ENCODE measurements at places on chromosomes 4 and X. TPM values are rescaled to one million over a fixed set of nuclear protein-coding genes. Genes with fewer than 3 reads are reported as not detected.

DNA sequence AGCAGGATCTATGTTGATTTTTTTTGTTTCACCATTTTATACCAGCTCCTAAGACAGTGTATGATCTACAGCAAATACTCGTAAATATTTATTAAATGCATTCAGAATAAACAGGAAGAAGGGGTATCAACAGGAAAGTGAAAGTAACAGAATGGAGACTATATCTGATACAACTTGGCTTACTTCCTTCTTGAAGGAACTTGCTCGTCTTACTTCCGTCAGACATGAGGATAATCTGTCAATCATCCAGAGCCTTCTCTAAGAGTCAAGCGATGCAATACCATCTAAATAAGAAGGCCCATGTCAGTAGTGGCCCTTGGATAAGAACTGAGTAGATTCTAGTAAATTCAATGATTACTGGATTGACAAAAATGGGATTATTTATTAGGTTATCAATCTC, 84.2 kb downstream of the CAMK2D start:
- no peak for DNase-seq

GRCh38 chr4:154406018-154406795, 85.4 kb downstream of the DCHS2 start:
- no peak for DNase-seq

DNA sequence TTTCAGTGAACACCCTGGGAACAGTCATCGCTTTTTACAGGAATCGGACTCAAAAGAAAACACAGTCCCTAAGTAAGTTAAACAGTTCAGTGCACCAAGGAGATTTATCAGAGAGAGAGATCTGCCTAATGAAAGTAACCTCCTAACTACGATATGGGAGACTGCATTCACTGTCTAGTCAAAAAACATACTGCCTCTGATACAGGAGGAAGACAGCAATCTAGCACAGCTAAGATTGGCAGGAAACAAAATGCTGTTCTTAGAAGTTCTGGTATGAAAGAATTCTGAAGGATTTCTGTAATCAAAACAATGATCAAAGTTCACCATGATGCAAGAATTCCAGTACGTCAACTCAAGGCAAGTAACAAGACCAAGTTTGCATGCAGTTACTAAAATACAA, 92.8 kb downstream of the MAML3 start:
- no peak for DNase-seq

The GLRA2 gene
- not detected for total RNA-seq

The DCX gene
- total RNA-seq, result 5.5 TPM
